Activated B cell treated with CpG ODN at 0.5 μM for 24 hours (primary cell): ENCODE measurements at places on chromosomes 4 and X. TPM values are rescaled to one million over a fixed set of nuclear protein-coding genes. Genes with fewer than 3 reads are reported as not detected.

The PFKFB1 gene
- 0.71 and 0.73 TPM in 2 replicates for total RNA-seq

The DIPK2B gene
- not detected in 2 replicates for total RNA-seq

The MAGEA9B gene
- total RNA-seq: not detected in 2 replicates

The SERTM2 gene
- not detected in 2 replicates for total RNA-seq

The GATA1 gene
- total RNA-seq: not detected in 2 replicates

The PNCK gene
- total RNA-seq: not detected in 2 replicates

The ITIH6 gene
- not detected in 2 replicates for total RNA-seq

The REPS2 gene
- total RNA-seq: 1.6 and 2.0 TPM in 2 replicates

The BEX1 gene
- 0.84 TPM in 1 of 2 replicates, not detected in the other for total RNA-seq

The CLIC2 gene
- total RNA-seq: 0.44 and 0.80 TPM in 2 replicates

The HSFX4 gene
- not detected in 2 replicates for total RNA-seq

The HPSE gene
- 1.5 TPM in 2 replicates for total RNA-seq

The MOSPD2 gene
- total RNA-seq: 15.6 and 19.7 TPM in 2 replicates

The RGN gene
- 0.24 and 0.27 TPM in 2 replicates for total RNA-seq

The SPATA18 gene
- total RNA-seq: 1.9 and 2.8 TPM in 2 replicates

The ARHGAP4 gene
- total RNA-seq: 151 and 158 TPM in 2 replicates

The PABPC5 gene
- not detected in 2 replicates for total RNA-seq

The SNCA gene
- 1.7 and 2.2 TPM in 2 replicates for total RNA-seq

The KLHL4 gene
- total RNA-seq: not detected in 2 replicates

The COPS4 gene
- 32.7 and 36.7 TPM in 2 replicates for total RNA-seq

DNA sequence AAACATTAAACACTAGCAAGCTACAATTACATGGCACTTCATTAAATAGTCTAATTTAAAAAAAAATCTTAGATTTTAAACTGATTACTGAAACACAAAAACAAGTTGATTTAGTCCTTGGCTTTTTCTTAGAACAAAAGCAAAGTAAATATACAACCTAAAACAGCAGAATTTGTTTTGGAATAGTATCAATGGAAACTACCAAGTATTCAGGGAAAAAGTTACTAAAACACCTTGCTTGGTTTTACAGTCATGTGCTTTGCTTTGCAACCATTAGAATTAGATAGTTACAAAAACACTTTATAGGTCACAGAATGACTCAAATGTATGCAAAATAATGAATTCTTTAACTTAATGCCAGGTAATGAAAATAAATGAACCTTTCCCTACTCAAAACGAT, 105.3 kb downstream of the CNOT6L start:
- no peak overlapping the region for H3K4me3 ChIP-seq
- peaks cover 37% of the 10 kb centered on the region for H3K36me3 ChIP-seq
- H3K27ac ChIP-seq: no peak overlapping the region
- H3K27me3 ChIP-seq: no peaks in the 10 kb centered on the region
- H3K4me1 ChIP-seq: no peaks in the 10 kb centered on the region
- DNase-seq: no peak

- peaks cover 9% of the 10 kb centered on the region for H3K4me1 ChIP-seq
- no peaks in the 10 kb centered on the region for H3K27me3 ChIP-seq
- no peak for DNase-seq
- H3K36me3 ChIP-seq: no peaks in the 10 kb centered on the region
- H3K4me3 ChIP-seq: no peak overlapping the region
Observed at GRCh38 chrX:79078114-79078513, 66.4 kb upstream of the GPR174 start.

- no peak overlapping the region for H3K4me3 ChIP-seq
- H3K27me3 ChIP-seq: no peaks in the 10 kb centered on the region
Observed at GRCh38 chrX:115583496-115584004, 22.6 kb downstream of the PLS3 start.

DNA sequence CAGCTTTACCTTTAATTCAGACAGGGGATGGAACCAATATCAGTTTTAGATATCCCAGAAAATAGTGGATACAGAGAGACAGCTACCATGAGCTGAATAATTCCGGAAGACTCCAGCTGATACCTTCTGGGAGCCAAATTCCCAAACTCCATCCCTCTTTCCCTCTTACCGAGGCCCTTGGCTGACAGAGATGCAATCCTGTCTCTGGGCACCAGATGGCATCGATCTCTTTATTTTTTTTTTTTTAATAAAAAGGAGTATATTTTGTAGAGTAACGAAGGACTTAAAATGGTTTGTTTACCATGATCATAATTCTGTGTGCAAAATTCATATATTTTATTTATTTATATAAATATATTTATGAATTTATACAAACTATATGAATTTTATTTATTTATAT, 31.0 kb downstream of the RAB40A start:
- H3K27ac ChIP-seq: no peak overlapping the region
- H3K4me1 ChIP-seq: no peaks in the 10 kb centered on the region
- no peak overlapping the region for H3K4me3 ChIP-seq
- no peaks in the 10 kb centered on the region for H3K36me3 ChIP-seq
- H3K27me3 ChIP-seq: no peaks in the 10 kb centered on the region
- no peak for DNase-seq

DNA sequence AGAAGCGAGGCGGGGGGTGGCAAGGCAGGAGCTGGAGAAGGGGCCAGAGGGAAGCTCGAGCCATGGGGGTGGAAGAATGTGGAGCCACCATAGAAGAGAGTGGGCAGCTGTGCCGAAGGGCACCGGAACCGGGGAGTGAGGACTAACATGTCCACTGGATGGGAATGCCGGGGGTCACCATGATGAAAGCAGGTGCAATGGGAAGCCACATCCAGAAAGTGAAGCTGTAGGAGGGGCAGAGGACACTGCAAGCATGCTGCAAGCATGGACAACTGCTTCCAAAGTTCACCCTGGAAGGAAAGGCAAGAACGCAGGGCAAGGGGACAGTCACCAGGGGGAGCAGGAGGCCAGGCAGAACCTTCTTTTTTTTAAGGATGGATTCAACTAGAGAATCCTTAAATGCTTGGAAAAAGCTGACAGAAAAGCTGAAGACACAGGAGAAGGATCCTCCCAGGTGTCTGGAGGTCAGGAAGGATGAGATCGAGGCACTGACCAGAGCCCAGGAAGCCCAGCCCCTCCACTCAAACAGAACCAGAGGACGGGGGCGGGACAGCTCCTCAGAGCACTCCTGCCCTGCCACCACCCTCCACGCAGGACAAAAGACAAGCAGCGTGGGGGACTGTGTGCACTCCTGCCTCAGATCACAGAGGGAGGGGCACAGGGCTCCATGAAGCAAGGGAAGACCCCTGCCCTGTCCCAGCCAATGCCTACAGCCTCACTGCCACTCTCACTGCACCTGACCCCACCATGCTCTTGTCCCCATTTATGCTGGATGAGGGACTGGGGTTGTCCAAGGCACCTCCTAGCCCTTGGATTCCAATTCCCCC, 169.2 kb downstream of the AFAP1 start:
- DNase-seq: no peak
- H3K27me3 ChIP-seq: peaks cover 6% of the 10 kb centered on the region
- no peak overlapping the region for H3K27ac ChIP-seq
- peaks cover 2% of the 10 kb centered on the region for H3K4me1 ChIP-seq

- no peak for DNase-seq
- H3K27ac ChIP-seq: no peak overlapping the region
- no peak overlapping the region for H3K4me3 ChIP-seq
- no peaks in the 10 kb centered on the region for H3K36me3 ChIP-seq
- no peaks in the 10 kb centered on the region for H3K4me1 ChIP-seq
- H3K27me3 ChIP-seq: peaks cover 6% of the 10 kb centered on the region
Observed at GRCh38 chr4:78975865-78976264, 36.6 kb upstream of the PAQR3 start.

DNA sequence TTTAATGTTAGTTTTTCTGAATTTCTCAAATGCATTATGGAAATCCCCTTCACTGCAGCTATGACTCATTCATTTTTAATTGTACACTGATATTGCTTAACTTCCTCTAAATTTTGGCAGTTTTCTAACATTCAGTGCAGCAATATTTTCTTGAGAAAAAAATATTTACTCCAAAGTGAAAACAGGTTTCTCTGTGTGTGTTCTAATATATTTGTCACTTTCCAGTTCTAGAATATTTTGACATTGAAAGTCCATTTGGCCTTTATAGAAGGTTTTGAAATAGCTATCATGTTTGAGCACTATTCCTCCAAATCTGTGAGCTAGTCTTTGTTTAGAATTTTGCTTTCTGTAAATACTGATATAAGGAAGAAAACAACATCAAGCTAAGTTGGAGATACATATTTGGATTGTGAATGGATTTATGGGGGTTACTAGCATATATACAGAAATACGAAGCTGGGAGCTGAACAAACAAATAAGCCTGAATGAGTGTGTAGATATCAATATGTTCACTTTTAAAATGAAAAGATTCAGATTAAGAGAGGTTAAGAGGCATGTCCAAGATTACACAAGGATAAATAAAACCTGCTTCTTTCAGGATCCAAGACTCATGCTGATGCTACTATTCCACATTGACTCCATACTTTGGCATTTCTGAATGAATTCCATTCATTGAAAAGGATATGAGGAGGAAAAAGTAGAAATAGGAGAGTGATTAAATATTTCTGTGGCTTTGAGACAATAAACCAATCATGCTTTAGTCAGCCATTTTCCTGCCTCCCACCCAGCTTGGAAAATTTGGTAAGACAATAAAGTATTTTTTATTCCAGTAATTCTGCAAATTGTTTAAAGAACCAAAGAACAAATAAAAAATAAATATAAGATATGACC, 57.3 kb upstream of the SLIT2 start:
- no peak for DNase-seq
- H3K27ac ChIP-seq: no peak overlapping the region
- no peaks in the 10 kb centered on the region for H3K4me1 ChIP-seq
- no peaks in the 10 kb centered on the region for H3K27me3 ChIP-seq
- no peak overlapping the region for H3K4me3 ChIP-seq
- no peaks in the 10 kb centered on the region for H3K36me3 ChIP-seq

- peaks cover 64% of the 10 kb centered on the region for H3K36me3 ChIP-seq
- peaks cover 91% of the 10 kb centered on the region for H3K4me1 ChIP-seq
- DNase-seq: no peak
- H3K27ac ChIP-seq: peak overlapping the region; percentile 92
- H3K27me3 ChIP-seq: no peaks in the 10 kb centered on the region
Observed at GRCh38 chr4:40206426-40206825, 9.6 kb downstream of the RHOH start.

DNA sequence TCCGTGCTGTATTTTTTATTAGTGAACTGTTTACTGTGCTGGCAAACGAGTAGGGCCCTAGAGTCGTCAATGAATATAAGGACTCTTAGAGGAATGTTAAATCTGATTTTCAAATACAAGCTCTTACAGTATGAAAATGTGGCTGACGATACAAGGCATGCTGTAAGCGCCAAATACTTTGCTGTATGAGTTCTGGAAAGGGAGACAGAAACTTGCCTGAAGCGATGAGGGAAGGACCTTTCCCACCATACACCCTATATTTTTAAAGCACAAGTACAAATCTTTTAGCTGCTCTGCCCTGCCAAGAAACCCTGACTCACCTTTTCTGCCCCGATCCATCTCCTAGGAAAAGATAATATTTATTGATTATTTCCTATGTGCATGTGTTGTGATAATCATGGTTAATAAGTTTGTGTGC, 15.7 kb upstream of the RUFY3 start:
- peak overlapping the region; percentile 92 for H3K27ac ChIP-seq
- DNase-seq: no peak
- peak overlapping the region; percentile 92 for H3K4me3 ChIP-seq
- H3K4me1 ChIP-seq: peaks cover 38% of the 10 kb centered on the region

DNA sequence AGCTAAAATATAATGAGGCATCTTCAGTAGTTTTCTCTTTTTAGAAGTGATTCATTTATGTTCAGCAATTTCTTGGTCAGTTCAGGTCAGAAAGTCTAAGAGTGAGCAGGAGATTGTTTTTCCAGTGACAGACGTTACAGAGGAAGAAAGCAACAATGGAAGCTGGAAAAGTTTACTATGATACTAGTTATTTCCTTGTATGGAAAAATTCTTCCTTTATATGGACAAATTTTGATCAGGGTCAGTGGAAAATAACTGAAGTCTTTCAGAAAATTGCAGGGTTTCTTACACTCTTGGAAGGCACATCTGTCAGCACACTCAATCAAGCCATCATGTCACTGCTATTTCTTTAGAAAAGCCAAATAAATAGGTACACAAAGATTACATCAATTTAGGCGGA, 1120.7 kb downstream of the FAT4 start:
- H3K36me3 ChIP-seq: no peaks in the 10 kb centered on the region
- no peak overlapping the region for H3K27ac ChIP-seq

- DNase-seq: no peak
- no peak overlapping the region for H3K27ac ChIP-seq
- H3K4me1 ChIP-seq: no peaks in the 10 kb centered on the region
- no peak overlapping the region for H3K4me3 ChIP-seq
Observed at GRCh38 chr4:24840362-24840761, 45.0 kb downstream of the SOD3 start.

DNA sequence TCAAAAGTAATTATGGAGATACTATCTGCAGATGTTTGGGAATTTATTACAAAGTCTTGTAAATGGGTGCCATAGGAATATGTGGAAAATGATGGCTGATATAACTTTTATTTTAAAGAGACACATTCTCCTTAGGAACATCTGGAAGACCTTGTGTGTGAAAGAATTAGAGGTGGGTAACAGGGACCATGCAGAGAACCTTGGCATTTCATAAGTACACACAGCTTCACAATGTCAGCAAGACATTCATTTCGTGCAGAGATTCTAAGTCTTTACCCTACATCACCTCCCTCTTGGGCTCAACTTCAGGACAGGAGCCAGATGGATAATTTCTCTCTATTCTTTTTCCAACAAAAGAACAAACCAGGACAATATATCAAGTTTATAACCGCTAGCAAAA, 458.1 kb upstream of the INTU start:
- H3K36me3 ChIP-seq: no peaks in the 10 kb centered on the region
- no peak overlapping the region for H3K27ac ChIP-seq
- DNase-seq: no peak
- H3K27me3 ChIP-seq: no peaks in the 10 kb centered on the region

GRCh38 chr4:37873386-37873785, 17.5 kb upstream of the TBC1D1 start:
- H3K27me3 ChIP-seq: no peaks in the 10 kb centered on the region
- DNase-seq: no peak
- H3K4me1 ChIP-seq: peaks cover 2% of the 10 kb centered on the region
- no peak overlapping the region for H3K4me3 ChIP-seq

GRCh38 chr4:3217771-3218170, 31.2 kb upstream of the MSANTD1 start:
- no peak overlapping the region for H3K27ac ChIP-seq
- peaks cover 97% of the 10 kb centered on the region for H3K36me3 ChIP-seq
- no peaks in the 10 kb centered on the region for H3K4me1 ChIP-seq
- no peak for DNase-seq
- H3K27me3 ChIP-seq: no peaks in the 10 kb centered on the region

DNA sequence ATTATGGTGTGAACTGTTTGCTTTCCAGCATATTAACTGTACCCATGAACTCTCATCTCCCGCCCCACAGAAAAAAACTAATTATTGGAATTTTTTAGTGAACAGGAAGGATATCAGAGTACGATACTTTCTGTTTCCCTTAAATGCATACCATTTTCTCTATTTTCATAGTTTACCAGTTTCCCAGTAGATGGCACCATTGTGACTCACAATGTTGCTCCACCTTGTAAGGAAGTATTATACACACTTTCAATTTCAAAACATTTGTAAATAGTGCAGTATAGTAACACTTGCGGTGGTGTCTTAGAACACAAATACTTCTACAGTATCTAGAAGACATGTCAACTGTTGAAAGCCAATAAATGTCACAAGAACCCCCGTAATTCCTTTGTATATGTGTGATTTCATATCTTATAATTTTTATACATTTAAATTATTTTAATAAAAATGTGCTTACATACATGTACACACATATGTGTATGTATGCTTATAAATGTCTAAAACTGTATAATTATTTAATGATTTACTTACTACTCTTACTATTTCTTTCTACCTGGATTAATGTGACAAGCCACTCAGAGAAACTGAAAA, 167.3 kb downstream of the SLIT2 start:
- H3K27ac ChIP-seq: no peak overlapping the region
- peaks cover 5% of the 10 kb centered on the region for H3K4me1 ChIP-seq
- no peaks in the 10 kb centered on the region for H3K36me3 ChIP-seq
- DNase-seq: no peak
- H3K4me3 ChIP-seq: peak overlapping the region; percentile 44
